ENCODE measurements at places on chromosomes 1 and 21. TPM values are rescaled to one million over a fixed set of nuclear protein-coding genes. Genes with fewer than 3 reads are reported as not detected.

Gene DISP3
- 0.09 TPM for total RNA-seq

- peak; percentile 56 for DNase-seq
Measured at GRCh38 chr1:40036574-40036973, 4.0 kb upstream of the CAP1 start.

DNA sequence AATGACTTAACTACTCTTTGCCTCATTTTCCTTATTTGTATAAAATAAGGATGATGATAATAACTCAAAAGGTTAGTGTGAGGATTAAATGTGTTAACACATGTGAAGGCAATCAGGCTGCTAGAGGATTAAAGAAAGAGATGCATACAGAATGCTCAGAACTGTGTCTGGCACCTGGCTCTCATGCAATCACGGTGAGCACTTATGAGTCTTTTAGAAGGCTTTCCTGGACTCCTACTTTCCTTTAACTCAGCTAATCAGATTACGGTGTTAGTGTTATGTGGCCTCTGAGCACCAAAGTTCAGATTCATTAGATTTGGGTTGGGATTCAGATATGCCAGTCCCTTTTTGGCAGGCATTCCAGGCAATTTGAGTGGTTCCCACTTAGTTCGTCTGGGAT, 311.6 kb upstream of the USP24 start:
- no peak for DNase-seq

GRCh38 chr1:222068937-222069336, 327.0 kb upstream of the DUSP10 start:
- no peak for DNase-seq

- DNase-seq: no peak
Measured at GRCh38 chr21:34558166-34558565, 46.2 kb upstream of the KCNE1 start.

DNA sequence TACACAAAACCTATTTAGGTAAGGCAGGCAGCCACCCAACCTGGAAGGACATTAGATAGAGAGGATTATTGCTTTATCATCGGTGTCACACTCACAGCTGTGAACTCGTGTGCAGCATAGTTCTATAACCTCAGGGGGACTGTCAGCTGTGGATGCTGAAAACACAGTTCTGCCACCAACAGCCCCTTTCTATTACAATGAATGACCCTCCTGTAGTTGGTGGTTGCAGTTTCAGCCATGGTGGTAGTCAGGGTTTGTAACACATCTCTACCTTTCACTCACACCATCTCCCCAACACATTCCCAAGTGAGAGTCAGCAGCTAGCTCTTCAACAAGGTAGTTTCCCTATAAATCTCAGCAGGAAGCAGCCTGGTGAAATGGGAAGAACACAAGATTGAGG, 136.8 kb downstream of the ZC3H11B start:
- no peak for DNase-seq

- DNase-seq: no peak
Measured at GRCh38 chr1:71785450-71785849, 496.9 kb downstream of the NEGR1 start.

Gene SLC25A33
- total RNA-seq: 4.5 TPM

DNA sequence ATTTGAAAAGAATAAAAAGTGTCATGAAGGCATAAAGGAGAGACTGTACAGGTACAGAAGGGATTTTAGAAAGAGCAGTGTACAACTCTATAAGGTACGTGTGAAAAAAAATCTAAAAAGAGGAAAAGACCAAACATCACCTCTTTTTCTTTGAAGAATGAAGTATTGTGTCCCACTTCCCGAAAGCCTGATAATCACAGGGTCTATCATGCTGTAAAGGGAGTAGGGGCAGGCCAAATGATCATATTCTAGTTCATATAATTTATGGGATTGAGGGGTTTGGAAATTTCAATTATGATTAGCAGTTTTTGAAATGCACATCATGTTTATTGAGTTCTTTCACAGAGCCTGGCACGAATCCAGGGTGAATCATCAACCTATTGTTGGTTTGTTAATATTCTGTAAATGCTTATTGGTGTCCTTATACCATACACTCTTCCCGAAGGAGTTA, 910 bp upstream of the RERE start:
- DNase-seq: peak; percentile 75

Gene SPRR2A
- not detected for total RNA-seq

Gene TMEM51
- total RNA-seq: 43.7 TPM

DNA sequence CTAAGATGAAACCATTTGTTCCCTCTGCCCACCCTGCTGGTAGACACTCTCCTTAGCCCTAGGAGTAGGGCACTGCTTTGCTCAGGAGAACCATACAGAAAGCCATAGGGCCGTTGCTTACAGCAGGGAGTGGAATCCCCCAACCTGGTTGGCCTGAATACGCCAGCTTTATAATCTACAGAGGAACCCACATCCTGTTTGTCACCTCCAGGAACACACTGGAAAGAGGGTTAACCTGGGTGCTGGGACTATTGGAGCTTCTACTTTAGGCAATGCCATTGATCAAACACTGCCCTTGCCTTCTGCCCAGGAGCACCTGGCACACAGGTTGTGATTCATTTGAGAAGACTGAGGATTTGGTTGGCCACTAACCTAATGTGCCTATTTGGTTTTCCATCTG, 124.8 kb downstream of the TNR start:
- no peak for DNase-seq

Gene PGLYRP4
- total RNA-seq: not detected

Gene TRIM45
- total RNA-seq: 7.2 TPM

- no peak for DNase-seq
Measured at GRCh38 chr1:87051965-87052364, 137.5 kb downstream of the HS2ST1 start.

DNA sequence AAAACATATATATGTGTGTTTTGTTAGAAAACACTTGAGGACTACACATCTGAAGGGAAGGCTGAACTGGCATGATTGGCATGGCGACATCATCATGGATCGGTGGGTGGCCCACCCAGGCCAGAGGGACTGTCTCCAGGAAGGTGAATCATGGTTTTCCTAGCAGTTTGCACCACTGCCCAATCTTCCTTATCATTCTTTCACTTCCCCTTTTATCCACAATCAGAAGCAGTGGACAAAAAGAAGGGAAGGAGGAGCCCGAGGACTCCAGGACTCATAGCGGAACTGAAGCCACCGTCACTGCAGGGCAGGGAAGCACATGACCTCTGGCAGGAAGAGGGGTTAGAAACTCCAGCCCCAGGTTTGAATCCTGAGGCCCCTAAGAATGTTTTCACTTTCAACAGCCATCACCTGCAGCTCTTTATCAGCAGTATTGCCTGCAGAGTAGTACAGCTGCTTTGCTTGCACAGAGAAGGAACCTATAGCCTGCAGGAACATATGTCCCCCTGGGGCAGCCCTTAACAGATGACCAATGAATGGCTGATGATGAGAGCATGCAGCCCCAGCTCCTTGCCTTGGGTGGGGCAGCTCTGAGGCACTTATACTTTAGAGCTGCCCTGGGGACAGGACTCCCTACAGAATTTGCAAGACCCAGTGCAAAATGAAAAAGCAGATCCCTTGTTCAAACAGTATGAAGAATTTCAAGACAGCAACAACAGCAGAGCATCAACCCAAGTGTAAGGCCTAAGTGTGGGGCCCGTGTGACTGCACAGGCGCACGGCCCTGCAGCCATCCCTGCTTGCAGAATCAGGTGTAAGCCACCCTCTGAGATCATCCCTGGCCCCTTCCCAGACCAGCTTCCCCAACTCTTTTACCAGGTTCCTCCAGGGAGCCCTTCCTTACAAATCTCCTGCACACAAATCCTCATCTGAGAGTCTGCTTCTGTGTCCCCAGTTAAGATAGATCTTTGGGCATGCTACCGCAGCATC, 241.8 kb upstream of the IRF2BP2 start:
- DNase-seq: no peak

- no peak for DNase-seq
Measured at GRCh38 chr1:234322979-234323378, 50.3 kb upstream of the COA6 start.

DNA sequence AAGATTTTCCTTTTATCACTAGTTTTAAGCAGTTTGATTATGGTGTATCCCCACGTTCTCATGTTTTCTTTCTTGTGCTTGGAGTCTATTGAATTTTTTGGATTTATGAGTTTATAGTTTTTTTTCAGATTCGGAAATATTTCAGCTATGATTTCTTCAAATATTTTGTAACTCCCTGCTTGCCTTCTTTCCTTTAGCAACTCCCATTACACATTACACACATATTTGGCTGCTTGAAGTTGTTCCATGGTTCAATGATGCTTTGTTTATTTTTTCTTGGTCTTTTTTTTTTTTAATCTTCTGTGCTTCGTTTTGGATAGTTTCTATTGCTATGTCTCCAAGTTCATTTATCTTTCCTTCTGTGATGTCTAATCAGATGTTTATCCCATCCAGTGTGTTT, 48.5 kb upstream of the WARS2 start:
- DNase-seq: no peak

GRCh38 chr1:248842781-248843331, 4.8 kb downstream of the ZNF672 start:
- DNase-seq: no peak

Gene CR1
- 1.6 TPM for total RNA-seq

DNA sequence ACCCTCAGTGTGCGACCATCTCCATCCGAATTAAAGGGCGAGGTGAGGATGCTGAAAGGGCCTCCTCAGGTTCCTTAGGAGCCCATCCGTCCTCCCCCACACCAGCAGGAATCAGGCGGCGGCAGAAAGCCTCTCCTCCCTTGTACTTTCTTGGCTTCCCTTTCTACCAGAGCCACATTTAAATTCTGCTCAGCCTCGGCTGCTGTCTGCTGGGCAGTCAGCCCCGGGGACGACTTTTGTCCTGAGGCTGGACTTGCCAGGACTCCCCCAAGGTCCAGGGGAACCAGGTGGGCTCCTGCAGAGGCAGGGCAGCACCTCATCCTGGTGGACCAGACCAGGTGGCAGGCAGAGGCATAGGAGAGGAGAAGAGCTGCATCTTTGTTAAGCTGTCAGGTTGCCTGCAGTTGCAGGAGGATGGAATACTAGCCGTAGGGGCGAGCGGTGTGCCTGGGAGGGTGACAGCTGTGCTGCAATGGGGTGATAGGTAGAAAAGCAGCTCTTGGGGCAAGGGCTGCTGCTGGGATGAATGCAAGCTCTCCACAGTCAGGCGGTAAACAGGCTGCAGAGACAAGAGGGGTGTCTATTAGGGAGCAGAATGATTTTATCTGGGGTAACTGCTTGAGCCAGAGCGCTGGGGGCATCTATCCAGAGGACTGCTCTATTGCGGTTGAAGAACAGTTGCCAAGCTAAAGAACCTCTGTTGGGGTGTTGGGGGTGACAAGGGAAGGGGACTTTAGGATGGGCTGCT, 46.2 kb upstream of the WASF2 start:
- DNase-seq: no peak

GRCh38 chr1:110639724-110640386, 33.7 kb upstream of the KCNA2 start:
- DNase-seq: no peak

Gene RPE65
- not detected for total RNA-seq

Gene KCNA2
- total RNA-seq: 1.8 TPM

DNA sequence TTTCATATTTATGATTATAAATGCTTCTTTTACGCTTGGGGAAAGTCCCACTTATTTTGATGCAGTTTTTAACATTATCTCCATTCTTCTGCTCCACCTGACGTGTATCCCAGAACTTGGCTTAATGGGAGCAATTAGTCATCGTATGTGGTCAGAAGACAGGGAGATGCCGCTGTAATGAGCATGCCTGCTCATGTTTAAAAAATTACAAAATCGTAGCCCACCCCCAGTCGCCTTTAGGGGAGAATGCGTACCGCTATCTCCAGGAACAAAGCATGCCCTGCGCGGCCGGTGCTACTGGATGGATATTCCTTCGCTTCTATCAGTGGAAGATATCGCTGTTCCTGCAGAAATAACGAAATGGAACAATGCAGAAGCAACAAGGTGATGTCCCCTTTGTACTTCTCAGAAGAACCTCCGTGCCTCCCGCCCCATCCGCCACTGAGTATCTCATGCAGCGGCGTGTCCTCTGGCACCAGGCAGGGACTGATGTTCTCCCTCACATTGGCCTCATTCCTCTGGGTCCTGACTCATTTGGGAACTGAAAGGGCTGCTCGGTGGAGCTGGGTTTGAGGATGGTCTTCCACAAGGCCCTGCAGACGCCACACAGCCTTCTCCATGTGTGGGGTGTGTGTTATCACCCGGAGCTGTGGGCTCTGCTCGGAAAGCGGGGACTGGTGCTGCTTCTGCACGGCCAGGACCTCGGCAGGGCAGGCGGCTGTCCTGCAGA, 116.3 kb upstream of the COL6A1 start:
- no peak for DNase-seq

GRCh38 chr1:189782295-189782694, 695.4 kb downstream of the BRINP3 start:
- no peak for DNase-seq

- DNase-seq: no peak
Measured at GRCh38 chr1:182586380-182586779, 2.7 kb downstream of the RNASEL start.

DNA sequence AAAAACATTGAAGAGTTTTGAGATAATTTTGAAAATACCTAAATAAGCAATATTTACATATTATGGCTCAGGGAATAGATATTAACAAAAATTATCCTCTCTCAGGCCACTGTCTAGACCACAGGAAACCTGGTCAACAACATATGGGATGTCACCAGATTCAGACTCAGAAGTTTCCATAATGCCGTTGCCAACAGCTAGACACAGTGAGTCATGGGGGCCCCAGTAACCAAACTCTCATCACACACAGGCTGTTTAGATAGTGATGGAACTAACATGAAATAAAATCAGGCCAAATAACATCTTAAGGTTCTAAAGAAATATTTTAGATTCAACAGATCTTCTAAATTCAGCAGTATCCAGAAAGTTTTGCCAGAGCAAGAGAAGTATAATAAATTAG, 681.7 kb upstream of the ADAMTS5 start:
- no peak for DNase-seq

Gene CAMK2N1
- total RNA-seq: 140 TPM

- no peak for DNase-seq
Measured at GRCh38 chr21:44289381-44290010, 3.8 kb downstream of the AIRE start.

DNA sequence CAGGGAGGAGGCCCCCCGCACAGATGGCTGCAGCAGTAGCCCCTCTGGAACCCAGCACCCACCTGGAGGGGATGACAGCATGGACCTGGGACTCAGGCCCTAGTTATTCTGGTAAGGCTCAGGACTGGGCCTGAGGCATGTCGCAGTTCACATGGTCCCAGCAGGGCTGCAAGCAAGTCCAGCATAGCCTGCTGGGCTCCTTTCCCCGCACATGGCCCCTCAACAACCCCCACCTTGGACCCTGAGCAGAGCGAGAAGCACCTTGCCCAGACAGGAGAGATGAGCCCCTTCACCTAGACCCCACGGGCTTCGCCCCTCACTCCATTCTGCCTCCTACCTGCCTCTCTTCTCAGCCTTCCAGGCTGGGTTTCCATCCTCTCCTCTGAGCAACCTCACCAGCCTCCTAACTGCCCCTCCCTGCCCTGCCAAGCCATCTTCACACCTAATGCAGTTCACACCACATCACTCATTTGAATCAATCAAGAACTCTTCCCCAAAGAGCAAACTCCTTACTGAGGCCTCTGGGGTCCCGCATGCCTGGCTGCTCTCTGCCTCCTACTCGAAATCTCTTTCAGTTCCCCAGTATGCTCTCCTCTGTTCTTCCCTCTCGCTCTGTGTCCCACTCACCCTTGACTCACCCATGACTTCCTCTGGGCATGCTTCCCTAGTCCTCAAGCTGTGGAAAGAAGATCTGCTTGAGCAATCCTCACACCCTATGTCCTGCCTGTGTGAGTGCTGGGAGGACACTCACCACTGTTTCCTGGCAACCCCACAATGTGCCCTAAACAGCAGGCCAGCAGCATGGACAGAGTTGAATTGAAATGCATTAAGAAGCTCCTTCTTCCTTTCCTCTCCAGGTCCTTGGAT, 9.4 kb upstream of the THEMIS2 start:
- peak; percentile 63 for DNase-seq

GRCh38 chr1:28298438-28298837, 30.4 kb upstream of the MED18 start:
- no peak for DNase-seq
